ENCODE measurements at places on chromosomes 13 and 19.

GRCh38 chr19:647566-648284 lies 8.0 kb downstream of the FGF22 start:
- no peak for DNase-seq

DNA sequence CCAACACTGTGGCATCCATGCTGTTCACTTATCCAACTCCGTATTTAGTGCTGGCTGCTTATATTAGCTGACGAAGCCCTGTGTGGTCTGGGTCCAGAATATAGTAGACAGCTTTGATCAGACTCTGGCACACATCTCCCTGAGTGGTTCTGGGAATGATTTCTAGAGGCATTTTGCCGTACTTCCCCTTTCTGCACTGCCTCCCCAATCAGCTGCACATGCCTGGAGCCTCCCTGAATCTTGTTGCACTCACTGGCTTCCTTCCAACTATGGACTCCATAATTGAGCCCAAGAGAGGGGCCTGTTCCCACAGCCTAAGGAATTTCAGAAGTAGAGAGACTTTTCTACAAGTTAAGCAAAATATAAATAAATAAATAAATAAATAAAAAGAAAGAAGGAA lies 30.4 kb upstream of the PCDH8 start:
- no peak for DNase-seq

GRCh38 chr13:64810750-64811149 lies 2419.4 kb downstream of the PCDH9 start:
- DNase-seq = no peak

- DNase-seq = no peak
These were observed 6.7 kb downstream of the TM9SF2 start for GRCh38 chr13:99507986-99508385.

- no peak for DNase-seq
These were observed 1.6 kb upstream of the ZBTB7A start for GRCh38 chr19:4068047-4068966.

GRCh38 chr13:107210723-107211030 lies 642.7 kb upstream of the ARGLU1 start:
- no peak for DNase-seq

GRCh38 chr19:35069696-35070095 lies 28.2 kb downstream of the HPN start:
- DNase-seq = no peak

All from stromal cell of bone marrow (primary cell).